Inflammatory macrophage treated with lipopolysaccharide for 4 hours (primary cell): ENCODE measurements at places on chromosomes 12 and 14.

DNA sequence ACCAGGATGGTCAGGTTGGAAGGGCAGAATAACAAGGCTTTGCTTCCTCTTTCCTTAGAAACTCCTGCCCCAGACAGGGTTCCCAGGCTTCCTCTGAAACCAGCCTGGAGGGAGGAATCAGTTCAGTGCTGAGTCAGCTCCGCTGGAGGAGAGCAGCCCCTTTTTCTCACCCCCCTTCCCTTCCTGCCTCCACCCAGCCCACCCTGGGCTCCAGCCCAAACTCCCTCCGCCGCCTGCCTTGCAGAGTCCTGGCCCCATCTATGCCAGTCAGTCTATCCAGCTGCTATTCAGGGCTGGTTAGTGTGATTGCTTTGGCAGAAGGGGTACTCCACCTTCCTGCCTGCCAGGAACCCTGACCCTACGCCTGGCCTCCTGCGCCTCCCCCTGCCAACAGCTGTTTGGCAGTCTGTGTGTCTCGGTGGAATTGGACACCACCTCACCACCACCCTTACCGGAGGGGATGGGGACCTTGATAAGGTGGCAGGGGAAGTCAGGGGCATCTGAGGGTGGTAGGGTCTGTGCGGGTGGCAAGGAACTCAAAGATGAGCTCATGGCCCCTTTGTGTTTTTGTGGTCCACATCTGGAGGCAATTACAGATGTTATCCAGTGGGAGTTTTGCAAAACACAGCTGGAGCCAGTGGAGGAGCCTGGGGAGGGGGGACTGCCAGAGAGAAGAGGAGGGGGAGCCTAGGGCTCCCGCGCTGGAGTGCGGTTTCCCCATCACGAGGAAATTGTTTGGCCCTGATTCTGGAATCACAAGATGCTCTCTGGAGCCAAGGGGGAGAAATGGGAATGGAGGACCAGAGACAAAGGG, 12.2 kb downstream of the MMP14 start:
- DNase-seq: peak; percentile 85

- no peak for DNase-seq
Observed at GRCh38 chr14:85853996-85854526, 324.1 kb downstream of the FLRT2 start.

DNA sequence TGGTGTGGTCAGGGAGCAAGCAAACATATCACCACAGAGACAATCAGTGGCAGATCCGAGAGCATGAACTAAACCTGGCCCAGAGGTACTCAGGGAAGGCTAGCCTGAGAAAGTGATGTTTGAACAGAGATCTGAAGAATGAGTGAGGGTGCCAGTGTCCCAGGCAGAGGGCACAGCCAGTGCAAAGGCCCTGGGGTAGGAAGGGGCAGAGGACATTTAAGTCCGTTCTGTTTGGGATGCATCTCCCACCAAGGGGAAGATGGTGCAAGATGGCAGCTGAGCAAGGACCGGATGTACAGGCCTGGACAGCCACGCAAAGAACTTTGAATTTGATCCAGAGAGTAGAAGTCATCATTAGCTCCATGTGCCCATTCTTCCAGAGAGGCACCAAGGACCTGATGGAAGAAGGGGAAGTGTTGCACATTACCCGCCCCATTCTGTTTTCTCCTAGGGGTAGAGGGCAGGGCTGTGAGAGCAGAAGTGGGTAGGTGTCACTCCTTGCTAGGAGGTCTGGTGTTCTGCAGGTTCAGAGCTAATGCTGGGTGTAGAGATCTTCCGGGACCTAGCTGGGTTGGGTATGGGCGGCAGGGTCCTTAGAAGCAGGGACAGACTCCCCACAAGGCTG, 3.9 kb downstream of the DTX1 start:
- no peak for DNase-seq

- no peak for DNase-seq
Observed at GRCh38 chr12:111010061-111010460, 89.7 kb upstream of the MYL2 start.

DNA sequence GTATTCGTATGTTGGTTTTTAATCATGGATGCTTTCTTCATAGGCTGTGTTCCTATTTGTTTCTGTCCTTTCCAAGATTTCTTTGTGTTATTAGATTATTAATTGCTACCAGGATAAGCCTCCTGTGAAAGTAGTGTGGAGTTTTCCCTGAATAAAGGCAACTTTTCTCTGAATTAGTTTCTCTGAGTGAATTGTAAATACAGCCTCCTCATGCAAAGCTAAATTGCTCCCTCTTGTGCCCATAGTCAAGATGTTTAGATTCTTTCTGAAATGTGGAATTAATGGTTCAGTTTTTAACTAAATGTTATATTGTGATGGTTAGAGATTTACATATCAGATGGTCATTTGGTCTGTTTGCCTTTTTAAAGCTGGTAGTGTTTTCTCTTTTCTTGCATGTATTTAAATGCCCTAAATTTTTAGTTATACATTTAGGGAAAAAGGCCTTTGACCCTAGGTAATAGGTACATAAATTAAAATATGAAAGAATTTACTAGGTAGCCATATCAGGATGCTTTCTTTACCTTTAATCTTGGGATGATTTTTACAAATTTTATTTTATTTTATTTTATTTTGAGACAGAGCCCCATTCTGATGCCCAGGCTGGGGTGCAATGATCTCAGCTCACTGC, 8.9 kb downstream of the APAF1 start:
- DNase-seq: peak; percentile 73

DNA sequence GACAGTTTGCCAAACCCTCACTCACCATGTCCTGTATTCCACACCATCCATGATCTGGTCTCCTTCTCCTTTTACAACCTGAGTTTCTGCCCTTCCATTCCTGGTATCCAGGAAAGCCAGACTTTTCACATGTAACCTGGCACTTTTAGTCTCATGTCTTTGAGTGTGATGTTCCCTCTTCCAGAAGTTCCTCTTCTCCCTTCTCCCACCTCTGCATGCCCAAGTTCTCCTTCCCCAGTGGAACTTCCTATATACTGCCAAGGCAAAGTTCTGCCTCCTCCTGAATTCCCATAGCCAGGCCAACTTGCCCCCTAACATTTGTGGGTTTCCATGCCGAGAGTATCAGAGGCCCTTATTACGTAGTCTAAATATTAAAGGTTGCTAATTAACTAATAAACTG, 3.2 kb upstream of the ITPR2 start:
- peak; percentile 16 for DNase-seq

DNA sequence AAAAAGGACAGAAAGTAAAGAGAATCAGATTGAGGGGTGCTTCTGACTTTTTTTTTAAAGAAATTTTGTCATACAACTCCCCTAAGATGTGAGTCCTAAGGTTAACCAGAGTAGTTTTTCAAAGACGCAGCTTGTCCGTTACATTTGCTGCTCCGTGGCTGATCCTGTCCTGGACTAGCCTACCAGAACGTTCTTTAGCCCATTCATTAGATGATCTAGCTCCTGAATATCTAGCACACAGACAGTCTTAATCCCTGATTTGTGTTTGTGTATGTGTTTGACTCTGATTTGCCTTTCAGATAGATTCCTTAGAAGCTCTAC, 60.3 kb downstream of the SAMD4A start:
- no peak for DNase-seq

- DNase-seq: no peak
Observed at GRCh38 chr14:32734261-32734660, 204.4 kb upstream of the NPAS3 start.

- no peak for DNase-seq
Observed at GRCh38 chr12:51533799-51534198, 57.2 kb upstream of the SCN8A start.

GRCh38 chr12:16600525-16600924, 5.4 kb downstream of the LMO3 start:
- no peak for DNase-seq

DNA sequence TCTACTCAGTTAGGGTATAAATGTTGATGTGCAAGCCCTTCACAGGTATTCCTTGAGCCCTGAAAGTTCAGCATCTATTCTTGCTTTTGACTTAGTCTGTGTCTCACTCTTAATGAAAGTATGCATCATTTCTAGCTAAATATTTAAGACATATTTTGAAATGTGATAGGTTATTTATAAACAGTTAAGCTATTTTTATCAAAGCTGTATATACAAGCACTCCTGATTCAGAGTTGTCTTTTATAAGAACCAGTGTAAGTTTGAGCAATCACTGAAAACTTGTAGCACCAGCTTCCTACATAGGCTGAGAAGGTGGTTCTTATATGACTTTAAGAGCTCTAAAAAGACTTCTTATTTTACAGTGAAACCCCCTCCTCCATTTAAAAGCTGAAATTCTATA, 98.6 kb downstream of the MYF5 start:
- no peak for DNase-seq
